ENCODE measurements at places on chromosomes 1 and 21.

DNA sequence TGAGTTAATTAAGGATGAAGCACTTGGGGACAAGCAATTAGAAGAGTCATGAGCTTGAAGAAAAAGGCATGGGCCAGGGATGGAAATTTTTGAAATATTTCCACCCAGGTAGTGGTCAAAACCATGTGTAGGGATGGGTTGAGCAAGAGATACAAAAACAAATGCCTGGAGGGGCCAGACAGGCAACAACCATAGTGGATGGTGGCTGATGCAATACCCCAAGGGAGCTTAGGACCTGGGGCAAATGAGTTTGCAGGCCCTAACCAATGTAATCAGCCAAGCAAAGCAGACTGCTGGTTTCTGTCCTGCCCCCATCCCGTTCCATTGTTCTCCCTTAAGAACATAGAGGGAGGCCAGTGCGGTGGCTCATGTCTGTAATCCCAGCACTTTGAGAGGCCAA lies 119.1 kb upstream of the FGGY start:
- no peak for DNase-seq

DNA sequence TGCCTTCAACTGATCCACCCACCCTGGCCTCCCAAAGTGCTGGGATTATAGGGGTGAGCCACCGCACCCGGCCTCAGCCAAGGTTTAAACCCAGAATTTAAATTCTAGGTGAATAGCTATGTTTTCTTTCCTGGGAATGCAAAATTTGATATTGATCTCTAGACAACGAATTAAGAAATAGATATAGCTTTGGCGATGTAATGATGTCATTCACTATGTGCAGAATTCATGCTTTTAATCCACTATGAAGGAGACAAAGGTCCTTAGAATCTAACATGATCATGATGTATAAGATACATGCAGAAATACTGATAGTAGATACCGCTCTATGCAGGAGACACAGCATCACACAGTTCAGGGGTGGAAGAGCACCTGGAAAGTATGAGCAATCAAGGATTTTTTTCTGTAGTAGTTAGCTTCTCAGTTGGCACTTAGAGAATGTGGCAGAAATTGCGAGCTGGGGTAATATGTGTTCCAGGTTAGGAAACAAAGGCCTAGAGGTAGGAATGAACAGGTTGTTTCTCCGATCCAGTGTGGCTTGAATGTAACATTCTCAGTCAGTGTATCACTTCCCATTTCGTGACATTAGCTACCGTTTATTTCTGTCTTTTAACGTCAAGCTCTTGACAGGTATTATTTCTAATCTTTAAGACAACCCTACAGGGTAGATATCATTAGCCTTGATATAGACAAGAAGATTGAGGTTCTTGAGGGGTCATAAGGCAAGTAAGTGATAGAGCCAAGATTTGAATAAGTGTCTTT lies 3.0 kb upstream of the CEP350 start:
- DNase-seq: no peak

GRCh38 chr21:44865561-44866280 lies 7.8 kb downstream of the PTTG1IP start:
- DNase-seq: no peak

DNA sequence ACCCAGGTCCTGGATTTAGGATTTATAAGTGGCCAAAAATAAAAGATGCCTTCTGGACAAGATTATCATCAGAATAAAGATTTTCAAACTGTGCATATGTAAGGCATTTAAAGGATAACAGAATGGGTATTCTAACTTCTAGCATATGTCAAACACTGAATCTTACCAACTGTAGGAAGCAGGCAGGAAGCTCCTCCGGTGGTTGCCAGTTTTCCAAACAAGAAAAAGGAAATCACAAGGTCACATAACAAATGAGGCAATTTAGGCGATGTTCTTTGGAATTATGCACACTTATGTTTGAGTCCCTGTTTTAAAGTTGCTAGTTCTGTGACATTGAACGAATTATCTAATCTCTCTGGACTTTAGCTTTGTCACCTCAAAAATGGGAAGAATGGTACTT lies 48.9 kb downstream of the ATP6V1G3 start:
- no peak for DNase-seq

DNA sequence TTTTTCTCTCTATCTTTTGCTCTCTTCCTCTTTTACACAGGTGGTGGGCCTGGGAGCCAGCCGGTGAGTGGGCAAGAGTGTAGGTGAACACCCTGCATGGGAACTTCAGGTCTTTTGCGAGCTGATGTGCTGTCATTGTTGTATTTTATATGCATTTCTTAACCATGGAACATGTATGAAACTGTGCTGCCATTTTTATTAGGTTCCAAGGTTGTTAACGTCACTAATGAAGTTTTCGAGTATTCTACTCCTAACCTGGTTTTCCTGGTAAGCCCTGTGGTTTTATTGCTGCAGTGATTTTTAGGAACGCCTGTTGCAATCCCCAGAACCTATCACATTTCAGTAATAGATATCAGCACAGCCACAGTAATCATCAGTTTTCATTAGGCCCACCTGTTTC lies 14.8 kb upstream of the NID1 start:
- DNase-seq: no peak

GRCh38 chr1:119885903-119886783 lies 10.2 kb downstream of the ADAM30 start:
- DNase-seq: no peak

DNA sequence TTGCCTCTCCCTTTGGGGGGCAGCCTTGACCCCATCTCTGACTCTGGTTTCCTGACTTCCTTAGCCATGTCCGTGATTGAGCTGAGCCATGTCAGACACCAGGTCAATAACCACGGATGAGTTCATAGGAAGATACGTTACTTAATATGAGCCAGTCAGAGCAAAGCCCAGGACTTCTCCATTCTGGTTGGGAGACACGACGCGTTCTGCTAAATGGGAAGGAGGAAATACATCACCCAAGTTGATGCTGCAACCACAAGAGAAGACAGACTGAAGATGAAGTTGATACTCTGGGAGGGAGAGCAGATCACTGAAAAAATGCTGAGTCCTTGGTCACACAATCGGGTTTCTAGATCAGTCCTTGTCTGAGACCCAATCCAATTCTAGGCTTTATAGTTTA lies 90.9 kb downstream of the MATN1 start:
- no peak for DNase-seq

- no peak for DNase-seq
Observed at GRCh38 chr1:212214325-212214724, 70.9 kb upstream of the PPP2R5A start.
